Hepatocyte (in vitro differentiated cells): ENCODE measurements at places on chromosomes 4 and X.

- DNase-seq, result peak; percentile 45
Measured at GRCh38 chr4:138897811-138898226, 117.8 kb upstream of the NOCT start.

- peak; percentile 54 for DNase-seq
Measured at GRCh38 chr4:74042681-74043080, 4.2 kb upstream of the CXCL3 start.

DNA sequence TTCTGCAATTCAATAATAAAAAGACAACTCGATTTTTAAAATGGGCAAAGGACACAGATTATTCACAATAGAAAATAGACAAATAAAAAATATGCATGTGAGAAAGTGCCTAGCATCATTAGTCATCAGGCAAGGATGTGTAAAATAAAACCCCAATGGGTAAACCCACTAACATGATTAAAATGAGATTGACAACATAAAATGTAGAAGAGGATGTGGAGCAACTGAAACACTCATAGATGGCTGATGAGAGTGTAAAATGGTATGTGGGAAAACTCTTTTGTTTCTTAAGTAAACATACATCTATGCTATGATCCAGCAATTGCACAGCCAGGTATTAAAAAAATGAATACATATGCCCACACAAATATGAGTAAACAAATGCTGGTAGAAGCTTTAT, 177.6 kb downstream of the IQCM start:
- DNase-seq, result no peak

DNA sequence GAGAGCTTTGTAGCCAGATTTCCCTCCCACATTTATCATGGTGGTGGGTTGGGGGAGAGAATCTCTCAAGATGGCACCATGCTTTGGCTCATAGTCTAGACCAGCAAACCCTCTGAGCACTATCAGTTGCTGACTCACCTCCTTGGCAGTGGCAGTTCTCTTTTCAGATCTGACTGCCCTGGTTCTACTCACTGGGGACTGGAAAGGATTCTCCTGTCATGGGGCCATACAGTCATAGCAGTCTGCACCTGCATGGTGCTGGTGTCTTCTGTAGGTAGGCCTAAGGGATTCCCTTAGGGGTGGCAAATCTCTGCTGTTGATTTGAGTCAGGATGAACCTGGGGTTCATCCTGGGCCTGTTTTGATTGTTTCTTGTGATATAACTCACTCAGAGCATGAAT, 2.6 kb downstream of the TEX13B start:
- no peak for DNase-seq

GRCh38 chr4:54230484-54231418, 1.7 kb downstream of the PDGFRA start:
- peak; percentile 23 for DNase-seq

- DNase-seq, result no peak
Measured at GRCh38 chr4:11698846-11699590, 270.3 kb upstream of the HS3ST1 start.

GRCh38 chr4:17258106-17258505, 253.8 kb downstream of the QDPR start:
- no peak for DNase-seq

GRCh38 chrX:129649268-129650182, 5.2 kb downstream of the APLN start:
- no peak for DNase-seq

DNA sequence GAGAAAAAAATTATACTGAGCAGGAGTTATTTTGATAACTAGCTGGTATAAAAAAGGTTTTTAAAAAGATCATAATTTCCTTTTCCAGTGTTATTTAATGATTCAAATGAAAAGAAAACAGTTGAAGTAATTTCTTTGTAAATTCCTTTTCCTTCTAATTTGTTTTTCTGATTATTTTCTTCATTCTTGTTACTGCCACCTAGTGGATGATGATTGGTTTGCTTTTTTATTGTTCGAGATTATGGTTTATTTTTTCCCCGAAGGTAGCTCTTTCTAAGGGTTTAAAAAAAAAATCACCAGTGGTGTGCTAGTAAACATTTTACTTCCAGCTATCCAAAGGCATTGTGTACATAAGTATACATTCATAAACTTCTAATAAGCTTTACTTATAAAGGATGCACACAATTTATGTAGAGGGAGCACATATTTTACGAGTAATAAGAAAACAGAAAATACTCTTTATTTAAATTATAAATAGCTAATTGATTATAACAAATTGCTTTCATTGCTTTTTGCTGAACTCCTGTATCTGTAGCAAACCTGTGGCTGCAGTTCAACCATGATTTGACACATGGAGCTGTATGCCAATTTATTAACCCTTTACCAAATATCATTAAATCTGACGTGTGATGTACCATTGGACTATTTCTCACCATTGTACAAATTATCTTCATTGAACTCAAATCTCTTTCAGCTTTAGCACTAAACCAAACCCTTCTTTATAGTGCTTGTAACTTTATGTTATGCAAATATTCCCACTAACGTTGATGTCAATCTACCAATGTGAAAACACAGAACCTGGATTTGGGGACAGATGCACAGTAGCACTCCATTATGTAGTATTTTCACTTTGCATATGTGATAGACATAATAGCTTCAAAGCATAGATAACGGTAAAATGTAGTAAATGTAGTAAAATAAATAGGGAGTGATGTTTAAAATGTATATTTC, 97.8 kb upstream of the ANK2 start:
- peak; percentile 12 for DNase-seq

- DNase-seq, result no peak
Measured at GRCh38 chr4:123430031-123430430, 33.4 kb downstream of the SPRY1 start.

DNA sequence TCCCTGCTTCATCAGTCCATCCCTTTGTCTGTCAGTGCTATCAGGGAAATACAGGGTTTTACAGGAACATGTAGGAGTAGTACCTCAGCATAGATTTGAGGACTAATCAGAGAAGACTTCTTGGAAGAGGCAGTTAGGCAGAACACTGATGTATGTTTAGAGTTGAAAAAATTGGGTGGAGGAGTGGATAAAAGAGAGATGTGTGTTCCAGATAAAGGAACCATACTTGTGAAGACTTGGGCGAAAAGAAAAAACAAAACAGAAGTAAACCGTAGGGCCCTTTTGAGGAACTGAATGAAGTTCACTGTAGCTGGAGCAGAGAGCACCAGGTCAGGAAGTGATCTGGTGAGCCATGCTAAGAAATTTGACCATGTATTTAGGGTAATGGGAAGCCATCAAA, 32.3 kb downstream of the AFF1 start:
- DNase-seq, result no peak

DNA sequence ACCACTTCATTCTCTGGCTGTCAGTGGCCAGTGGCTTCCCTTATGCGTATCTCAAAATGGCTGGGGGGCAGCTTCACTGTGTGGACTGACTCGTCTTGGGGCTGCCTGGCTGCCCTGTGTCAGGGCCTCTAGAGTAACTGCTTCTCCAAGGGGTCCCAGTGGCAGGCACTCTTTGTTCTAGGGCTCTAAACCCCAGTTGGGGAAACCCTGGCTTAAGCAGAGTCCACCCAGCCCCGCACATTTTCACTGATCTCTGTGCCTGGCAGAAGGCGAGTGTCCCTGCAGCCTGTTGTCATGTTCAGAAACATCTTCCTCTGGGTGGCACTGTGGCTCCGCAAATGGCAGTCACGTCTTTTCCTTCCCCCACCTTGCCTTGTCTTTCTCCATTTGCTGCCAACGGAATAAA, 59.7 kb downstream of the NBDY start:
- DNase-seq, result no peak

- DNase-seq, result no peak
Measured at GRCh38 chr4:95183656-95184408, 364.9 kb downstream of the UNC5C start.

GRCh38 chrX:115892787-115893671, 277.5 kb upstream of the AGTR2 start:
- DNase-seq, result no peak

- no peak for DNase-seq
Measured at GRCh38 chr4:88244056-88244455, 40.3 kb downstream of the PPM1K start.

DNA sequence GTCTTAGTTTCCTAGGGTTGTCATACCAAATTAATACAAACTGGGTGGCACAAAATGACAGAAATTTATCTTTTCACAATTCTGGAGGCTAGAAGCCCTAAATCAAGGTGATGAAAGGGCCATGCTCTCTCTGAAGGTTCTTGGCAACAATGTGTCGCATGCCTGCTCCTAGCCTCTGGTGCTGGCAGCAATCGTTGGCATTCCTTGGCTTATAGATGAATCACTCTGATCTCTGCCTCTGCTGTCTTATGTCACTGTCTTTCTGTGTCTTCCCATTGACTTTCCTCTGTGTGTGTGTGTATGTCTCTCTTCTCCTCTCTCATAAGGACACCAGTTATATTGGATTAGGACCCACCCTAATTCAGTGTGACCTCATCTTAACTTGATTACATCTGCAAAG, 15.9 kb upstream of the INTU start:
- DNase-seq, result no peak

GRCh38 chr4:52091801-52092200, 40.7 kb downstream of the SPATA18 start:
- DNase-seq, result peak; percentile 26

- DNase-seq, result peak; percentile 81
Measured at GRCh38 chr4:8176547-8177399, 18.2 kb upstream of the ABLIM2 start.

GRCh38 chr4:69859140-69859685, 732 bp downstream of the SULT1E1 start:
- no peak for DNase-seq

GRCh38 chr4:141812158-141812557, 175.8 kb downstream of the IL15 start:
- no peak for DNase-seq

DNA sequence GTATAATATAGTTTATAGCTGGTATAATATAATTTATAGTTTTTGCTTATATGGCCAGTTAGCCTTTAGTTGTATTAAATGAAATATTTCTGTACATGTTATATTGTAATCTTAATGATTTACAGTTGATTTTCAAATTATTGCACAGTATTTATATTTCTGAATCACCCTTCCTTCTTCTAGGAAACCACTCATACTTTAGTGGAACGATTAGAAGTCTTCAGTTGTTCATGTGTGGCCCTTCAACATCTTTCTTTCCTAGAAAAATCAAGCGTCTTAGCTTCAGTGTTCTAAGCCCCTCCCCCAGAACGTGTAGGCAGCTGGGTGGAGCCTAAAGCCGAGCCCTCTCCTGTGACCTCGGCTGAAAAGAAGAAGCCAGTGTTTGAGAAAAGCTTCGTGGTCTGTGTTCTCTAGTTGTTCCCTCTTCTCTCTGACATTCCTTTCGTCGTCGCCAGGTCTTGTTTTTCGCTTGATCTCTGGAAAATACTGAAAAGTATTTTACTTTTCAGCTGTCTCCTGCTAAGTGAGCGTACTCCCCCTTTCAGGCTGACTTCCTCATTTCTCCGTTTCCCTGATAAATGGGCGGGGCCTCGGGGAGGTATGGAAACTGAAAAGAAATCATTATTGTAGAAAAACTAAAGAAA, at the start of gene C4orf33:
Gene C4orf33, plus strand, starts transcription at position 342 of the 644 bp plus-strand sequence. CDS start 6,459 bp downstream, outside the sequence.
- peak; percentile 92 for DNase-seq

DNA sequence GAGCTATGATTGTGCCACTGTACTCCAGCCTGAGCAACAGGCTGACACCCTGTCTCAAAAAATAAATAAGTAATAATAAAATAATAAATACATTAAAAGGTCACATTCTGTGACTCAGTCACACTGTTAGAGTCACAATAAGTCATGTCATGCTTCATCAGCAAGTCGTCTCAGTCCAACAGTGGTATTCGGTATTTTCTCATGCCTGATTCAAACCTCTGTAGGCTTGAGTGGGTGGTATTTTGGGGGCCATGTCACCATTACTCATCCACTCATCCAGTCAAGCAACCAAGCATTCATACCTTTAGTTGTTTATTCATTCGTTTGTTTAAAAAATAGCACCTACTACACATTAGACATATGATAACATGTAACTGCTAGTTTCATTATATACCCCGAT, 46.9 kb downstream of the SUPT20HL2 start:
- DNase-seq, result no peak

GRCh38 chr4:173264684-173265185, 69.4 kb downstream of the HMGB2 start:
- no peak for DNase-seq

DNA sequence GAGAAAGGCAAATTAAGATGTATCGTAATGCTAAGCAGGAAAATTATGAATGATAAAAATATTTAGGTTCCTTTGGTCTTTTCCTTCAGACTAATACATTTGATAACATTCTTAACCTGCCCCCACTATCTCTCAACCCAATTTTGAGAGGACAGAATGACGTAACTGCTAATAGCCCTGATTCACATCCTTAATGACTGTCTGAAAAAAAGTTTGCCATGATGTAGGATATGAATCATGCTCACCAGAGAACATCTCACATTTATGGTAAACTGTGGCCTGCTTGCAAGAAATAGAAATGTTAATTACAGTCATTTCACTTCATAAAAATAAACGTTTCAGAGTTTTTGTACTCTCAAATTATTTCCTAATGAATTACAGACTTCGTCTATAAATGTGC, 128.0 kb upstream of the VEGFC start:
- no peak for DNase-seq

DNA sequence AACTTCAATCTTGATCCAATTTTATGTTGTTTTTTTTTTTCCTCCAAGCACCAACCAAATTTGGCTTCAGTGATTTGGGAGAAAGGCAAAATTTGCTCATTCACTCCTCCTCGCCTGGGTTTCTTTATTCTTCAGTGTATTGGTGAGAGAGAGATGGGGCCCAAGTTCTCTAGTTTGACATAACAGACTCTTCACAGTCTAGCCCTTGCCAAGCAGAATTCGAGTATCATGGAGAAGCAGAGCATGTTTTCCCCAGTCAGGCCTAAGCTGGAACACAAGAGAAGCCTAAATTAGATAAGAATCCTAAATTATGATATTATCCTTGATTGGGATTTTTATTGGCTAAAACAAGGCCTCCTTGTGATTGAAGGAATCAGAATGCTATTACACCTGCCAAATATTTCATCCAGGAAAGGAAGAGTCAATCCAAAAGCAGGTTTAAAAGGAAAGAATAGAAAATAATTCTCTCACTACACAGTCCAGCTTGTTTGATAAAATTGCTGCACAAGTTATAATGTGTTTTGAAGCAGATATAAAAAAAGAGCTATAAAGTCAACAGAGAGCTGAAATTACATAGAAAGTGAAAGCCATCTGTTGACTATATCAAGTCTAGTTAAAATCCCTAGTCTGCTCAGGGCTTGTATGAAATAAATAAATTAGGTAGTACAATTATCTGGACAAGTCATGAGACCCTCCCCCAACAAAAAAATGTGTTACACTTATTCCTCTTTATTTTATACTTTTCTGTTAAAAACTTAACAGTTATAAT, 39.9 kb upstream of the FAM241A start:
- DNase-seq, result no peak
